Stimulated activated CD4-positive, alpha-beta T cell treated with anti-CD3 and anti-CD28 coated beads, Interleukin-12 subunit alpha, Interleukin-12 subunit beta, amount 100 ng/mL, for 4 hours (primary cell): ENCODE measurements at places on chromosomes 13 and 19.

DNA sequence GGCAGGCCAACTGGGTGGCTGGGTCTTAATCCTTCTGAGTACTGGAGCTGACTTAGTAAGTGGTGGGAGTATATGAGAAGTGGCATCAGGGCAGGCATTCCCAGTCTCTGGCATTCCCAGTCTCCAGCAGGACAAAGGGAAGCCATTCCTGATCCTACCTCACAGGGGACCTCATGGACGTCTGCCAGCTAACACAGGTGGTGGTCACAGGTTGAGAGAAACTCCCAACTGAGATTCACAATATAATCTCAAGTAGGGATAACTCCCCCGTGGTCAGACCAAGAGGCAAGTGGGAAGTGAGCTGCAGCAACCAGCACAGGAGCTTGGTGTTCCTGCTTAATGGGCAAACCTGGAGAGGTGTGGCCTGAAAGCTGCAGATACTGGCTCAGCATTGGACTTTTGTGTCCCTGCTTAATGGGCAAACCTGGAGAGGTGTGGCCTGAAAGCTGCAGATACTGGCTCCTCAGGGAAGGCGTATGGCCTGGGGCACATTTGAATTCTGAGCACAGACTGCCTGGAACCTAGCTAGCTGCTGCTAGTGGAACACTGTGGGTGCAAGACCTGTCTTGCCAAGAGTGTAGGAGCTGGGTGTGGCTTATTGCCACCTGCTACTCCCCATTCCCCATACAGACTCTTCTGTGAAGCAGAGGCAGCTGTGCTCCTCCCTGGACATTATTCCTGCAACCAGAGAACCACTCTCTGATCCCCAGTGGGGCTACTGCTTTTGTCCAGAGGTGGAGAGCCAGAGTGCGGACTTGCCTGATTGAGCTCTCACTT is 25.9 kb upstream of the OR10H2 start:
- DNase-seq: no peak

DNA sequence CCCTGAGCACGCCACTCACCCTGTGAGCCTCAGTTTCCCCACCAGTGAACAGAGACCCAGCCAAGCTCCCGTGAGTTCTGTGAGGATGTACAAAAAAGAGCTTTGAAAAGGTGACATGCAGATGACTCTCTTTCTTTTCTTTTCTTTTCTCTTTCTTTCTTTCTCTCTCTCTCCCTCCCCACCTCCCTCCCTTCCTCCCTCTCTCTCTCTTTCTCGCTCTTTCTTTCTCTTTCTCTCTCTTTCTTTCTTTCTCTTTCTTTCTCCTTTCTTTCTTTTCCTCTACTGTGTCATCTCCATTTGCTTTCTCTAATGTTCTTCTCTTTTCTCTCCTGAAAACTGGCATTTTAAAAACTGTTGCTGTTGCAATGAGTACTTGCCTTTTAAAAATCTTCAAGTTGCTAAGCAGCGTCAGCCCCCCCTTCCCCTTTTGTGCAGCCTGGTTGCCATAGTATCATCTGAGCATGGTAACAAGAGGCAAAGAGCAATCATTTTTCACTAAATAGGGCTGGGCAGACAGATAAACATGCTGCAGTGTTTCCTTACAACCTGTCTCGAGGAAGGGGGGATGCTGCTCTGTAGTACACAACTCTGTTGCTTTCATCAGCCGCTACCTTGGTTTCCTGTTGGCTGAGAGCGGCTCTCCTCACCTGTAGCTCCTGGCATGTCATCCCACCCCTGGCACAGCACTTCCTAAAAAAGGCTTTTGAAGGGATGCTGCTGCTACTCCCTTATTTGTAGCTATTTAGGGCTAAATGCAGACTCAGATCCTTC is 108.7 kb upstream of the MBNL2 start:
- DNase-seq: no peak

GRCh38 chr13:43195551-43195950 is 172.2 kb downstream of the DNAJC15 start:
- no peak for DNase-seq

GRCh38 chr19:55602104-55603001 is 2.3 kb downstream of the ZNF524 start:
- DNase-seq: no peak

DNA sequence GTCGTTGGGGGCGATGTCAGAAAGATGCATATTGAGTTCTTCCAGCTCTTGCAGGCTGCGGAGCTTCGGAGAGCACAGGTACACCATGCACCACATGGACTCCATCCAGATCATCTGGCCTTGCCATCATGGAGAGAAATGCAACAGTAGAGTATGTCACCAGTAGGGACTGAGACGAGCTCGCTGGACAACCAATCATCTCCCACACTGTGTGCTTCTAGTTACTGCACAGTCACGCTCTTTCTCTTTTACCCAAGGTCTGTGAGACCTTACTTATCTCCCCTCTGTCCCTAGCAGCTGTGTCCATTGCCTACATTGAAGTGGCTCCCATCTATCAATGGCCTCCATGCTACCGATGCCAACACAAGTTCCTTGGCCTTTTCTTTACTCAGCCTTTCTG is 90.5 kb downstream of the C13orf42 start:
- DNase-seq: no peak

GRCh38 chr19:45667620-45668341 is at the start of gene GIPR:
Gene GIPR, plus strand, starts transcription at chr19:45668221. Its CDS starts 1,300 bp downstream, at chr19:45669521.
- peak; percentile 56 for DNase-seq

DNA sequence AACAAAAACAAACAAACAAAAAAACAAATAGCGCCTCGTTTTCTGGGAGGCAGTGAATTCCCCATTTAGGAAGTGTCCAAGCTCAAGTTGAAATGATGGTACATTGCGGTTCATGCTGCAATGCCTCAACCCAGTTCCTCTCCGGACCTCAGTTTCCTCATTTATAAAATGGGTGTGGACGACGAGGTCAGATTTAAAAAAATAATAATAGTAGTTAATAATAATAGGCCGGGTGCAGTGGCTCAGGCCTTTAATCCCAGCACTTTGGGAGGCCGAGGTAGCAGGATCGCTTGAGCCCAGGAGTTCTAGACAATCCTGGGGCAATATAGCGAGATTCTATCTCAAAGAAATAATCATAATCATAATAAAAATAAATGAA is 15.5 kb upstream of the ERCC1 start:
- no peak for DNase-seq

GRCh38 chr19:31214997-31215396 is 134.2 kb downstream of the TSHZ3 start:
- no peak for DNase-seq

DNA sequence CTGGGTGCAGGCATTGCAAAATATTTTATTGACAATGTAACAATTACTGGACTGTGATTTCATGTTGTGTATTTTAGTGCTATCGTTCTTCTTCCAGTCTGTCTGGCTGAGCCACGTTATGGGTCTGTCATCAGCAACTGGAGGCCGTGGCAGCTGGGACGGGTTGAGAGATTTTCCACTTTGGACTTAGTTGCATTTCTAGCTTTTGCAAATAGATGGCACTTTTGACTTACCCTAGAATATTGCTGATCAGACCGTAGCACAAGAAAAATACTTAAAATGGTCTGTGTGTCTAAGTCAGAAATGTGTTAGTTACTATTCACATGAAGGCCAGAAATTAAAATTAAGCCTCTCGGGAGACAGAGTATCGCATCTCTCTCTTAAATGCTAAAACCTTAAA is 211.1 kb downstream of the TEX29 start:
- no peak for DNase-seq

DNA sequence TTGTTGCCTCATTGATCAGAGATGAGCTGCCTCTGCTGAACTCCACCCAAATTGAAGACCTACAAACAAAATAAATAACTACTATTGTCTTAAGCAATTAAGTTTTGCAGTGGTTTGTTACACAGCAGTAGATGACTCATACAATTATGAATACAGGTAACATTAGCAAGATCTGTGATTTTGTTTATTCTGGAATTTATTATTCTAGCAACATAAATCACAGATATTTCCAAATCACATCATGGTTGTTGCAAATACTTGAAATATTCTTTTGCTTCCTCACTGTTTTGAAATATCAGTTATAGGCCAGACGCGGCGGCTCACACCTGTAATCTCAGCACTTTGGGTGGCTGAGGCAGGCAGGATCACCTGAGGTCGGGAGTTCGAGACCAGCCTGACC is 13.1 kb upstream of the LMTK3 start:
- DNase-seq: no peak

GRCh38 chr13:107941345-107942029 is 273.8 kb downstream of the LIG4 start:
- no peak for DNase-seq

DNA sequence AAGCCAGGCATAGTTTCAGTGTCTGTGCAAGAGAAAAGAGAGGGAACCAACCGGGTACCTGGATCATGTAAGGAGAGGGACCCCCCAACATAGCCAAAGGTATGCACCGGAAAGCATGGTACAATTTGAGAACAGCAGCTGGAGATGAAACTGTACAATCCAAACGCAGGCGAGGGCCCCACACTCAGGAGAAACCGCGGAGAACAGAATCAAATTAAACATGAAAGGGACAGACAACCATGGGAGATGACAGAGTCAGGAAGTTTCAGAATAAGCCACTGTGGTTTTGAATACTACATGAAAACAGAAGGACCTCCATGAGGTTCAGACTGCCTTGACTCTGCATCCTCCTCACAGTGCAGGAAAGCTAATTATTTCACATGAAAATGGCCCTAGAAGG is 62.9 kb upstream of the SPATA13 start:
- no peak for DNase-seq

DNA sequence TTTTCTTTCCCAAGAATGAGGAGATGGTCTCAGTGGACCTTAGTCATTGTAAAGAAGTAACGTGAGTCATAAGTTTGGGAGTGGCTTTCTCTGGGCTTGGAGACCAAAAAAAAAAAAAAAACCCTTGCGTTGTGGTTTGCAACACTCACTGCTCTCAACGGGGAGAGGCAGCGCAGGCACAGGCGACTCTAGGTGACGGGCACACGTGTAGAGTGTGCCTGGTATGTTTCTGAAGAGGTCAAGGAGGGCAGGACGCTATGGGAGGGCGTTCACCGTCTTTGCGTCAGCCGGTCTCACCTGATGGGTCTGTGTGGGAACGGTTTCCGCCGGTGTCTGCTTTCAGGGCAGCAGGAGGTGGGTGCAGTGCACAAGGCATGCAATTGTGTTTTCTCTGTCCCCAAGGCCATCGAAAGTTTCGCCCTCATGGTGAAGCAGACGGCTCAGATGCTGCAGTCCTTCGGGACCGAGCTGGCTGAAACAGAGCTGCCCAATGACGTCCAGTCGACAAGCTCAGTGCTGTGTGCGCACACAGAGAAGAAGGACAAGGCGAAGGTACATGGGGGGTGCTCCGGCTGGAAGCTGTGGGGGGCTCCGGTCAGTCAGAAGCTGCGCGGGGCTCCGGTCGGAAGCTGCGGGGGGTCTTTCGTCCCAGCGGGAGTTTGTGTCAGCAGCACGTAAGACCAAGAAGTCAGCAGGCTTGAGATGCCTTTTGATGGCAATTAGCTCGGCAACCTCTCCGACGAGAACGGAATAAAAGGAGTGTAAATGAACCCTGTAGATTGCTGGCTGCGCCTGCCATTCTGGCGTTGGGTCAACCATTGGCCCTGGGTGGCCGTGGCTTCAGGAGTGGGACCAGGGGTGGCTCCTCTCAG is 40.8 kb upstream of the F7 start:
- no peak for DNase-seq

DNA sequence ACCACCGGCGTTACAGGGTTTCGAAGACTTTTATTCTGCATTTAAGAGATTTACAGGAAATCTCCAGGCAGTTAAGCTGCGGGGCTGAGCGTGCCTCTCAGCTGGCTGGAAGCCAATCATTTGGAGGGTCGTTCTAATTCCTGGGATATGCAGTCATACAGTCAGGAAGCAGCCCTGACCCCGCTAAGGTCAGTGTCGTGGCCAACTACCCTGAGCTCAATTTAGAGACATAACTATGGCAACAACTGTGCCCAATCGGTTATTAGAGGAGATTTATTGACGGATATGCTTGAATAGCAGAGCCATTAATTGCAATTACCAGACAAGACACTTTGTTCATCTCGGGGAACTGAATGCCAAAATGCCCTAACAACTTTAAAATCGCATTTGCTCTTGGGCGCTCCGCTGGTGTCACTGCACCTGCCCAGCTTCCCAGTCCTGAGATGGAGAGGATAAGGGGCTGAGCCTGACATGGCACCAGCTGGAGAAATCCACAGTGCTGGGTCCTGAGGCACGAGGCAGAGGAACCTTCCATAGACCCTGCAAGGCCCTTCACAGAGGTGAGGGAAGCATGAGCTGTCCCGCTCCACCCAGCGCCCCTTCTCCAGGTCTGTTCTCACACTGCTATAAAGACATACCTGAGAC is 15.1 kb upstream of the ZNF507 start:
- no peak for DNase-seq

GRCh38 chr13:31605076-31605860 is 134.1 kb upstream of the RXFP2 start:
- DNase-seq: no peak

DNA sequence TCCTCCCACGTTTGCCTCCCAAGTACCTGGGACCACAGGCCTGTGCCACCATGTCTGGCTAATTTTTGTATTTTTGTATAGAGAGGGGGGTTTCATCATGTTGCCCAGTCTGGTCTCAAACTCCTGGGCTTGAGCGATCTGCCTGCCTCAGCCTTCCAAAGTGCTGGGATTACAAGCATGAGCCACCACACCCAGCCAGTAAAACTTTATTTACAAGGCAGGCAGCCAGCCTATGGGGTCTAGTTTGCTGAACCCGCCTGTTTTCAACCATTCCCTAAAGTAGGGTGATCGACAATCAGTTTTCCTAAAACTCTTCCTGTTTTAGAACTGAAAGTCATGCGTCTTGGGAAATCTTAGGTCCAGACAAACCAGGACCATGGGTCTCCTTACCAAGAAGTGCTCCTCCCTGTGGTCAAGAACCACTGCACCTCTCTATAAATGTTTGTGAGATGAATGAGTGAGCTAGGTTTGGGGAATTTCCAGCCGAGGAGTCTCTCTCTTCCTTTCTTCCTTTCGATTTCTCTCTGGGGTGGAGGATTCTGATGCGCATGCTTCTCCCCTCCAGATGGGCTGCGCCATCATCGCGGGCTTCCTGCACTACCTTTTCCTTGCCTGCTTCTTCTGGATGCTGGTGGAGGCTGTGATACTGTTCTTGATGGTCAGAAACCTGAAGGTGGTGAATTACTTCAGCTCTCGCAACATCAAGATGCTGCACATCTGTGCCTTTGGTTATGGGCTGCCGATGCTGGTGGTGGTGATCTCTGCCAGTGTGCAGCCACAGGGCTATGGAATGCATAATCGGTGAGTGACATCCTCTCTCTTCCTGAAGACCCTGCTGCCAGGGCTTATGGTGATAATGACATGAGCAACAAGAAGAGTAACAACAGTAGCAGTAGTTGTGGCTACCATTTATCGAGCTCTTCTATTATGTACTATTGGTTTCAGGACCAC is 38.7 kb downstream of the ADGRE1 start:
- peak; percentile 15 for DNase-seq
